ENCODE measurements at places on chromosomes 1 and 21. TPM values are rescaled to one million over a fixed set of nuclear protein-coding genes. Genes with fewer than 3 reads are reported as not detected.

Gene AMY1B
- not detected for total RNA-seq

Gene F13B
- 2.7 TPM for total RNA-seq

DNA sequence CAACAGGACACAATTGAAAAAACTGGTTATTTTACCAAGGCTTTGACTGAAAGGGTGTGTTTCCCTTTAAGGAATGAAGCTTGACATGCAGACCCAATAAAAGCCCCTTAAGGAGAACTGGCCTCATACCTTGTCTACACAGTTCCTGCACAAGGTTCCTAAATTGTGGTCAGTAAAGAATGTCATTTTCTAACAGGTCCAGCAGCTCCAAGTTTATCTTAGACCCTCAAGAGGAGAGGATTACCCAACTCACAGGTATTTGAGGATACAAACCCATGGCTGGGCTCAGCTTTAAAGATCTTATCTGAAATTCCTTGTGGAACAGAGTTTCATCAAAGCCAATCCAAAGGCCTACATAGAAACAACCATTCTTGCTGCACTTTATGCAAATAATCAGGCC lies 31.4 kb upstream of the CBR3 start:
- no peak for DNase-seq

DNA sequence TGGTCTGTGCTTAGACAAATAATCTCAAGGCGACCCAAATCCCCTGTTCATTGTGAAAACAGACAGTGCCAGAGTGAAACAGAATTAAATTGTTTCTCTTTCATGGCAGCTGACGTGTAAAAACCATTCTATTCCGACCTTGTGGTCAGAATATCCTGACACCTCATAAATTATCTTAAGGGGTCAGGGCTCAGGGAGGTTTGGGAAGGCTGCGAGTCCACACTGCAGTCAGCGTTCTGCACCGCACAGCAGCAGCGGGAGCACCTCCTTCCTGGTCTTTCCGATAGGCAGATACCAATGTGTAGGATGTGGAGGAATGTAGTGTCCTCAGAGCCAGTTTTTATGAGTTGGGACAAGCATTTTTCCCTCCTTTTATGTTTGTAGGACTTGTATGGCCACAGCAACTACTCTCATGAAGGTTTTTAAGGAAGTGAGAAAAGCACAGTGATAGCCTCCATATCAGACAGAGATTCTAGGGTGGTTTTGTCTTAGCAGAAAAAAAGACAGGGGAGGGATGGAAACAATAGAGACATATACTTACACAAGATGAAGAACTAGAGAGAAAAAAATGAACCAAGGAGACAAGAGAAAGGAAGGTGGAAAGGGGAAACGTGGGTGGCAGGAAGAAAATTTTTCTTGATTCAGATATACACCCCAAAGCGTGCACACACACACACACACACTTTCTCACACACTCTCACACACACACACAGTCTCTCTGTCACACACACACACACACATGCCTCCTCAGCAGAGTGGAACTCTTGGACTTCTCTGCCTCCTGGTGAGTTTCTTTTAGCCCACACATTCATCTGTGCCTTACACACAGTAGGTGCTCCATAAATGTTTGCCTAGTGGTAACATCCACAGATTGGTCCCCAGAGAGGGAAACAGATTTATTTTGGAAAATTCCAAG lies 68.6 kb downstream of the NTMT2 start:
- DNase-seq, result no peak

DNA sequence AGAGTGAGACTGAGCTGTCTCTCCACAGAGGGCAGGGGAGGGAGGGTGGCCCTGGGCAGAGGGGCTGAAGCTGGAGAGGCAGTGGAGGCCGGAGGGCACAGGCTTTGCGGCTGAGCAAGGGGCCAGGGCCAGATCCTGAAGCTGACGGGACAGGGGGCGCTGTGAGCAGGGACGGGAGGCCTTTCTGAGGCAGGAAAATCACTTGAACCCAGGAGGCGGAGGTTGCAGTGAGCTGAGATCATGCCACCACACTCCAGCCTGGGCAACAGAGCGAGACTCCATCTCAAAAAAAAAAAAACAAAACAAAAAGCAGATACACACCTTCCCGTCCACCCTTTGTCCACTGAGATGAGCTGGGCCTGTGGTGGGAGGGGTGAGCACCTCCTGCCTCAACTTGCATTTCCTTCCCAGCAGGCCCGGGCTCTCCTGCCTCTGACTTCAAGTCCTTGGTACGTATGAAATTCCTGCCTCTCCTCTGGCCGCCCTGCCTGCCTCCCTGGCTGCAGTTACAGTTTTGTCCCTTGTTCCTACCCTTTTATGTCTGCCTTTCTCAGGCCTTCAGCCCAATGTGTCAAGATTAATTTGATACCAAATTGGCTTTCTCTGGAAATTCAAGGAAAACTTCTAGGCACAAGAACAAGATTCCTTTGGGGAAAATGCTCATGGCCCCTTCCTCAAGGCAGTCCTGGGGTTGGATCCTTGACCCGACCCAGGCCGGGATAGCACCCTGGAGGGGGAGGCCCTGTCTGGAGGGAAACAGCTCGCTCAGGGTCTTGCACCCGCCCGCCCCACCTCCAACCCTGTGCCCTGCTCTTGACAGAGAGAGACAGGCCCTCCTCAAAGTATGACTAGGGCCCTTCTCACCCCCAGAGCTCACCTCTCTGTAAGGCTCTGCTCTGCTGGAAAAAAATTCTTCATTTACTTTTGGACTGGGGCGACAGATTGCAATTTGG lies 11.2 kb upstream of the ADAMTSL4 start:
- DNase-seq, result no peak

DNA sequence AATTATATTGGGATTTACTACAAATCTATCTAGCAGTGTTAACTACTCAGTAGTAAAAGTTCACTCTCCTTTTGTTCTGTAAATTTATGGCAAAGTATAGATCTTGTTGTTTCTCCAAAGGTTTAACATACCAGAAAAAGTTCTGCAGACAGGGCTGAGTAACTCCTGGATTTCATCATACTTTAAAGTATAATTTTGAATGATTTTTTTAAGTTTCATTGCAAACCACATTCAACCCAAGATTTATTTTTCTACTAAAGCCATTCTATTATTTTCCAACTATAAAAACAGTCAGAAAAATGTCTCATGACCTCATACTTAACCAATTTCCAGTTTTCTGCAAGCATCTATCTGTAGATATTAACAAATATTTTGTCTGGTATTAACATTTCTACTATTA lies 585.8 kb upstream of the ZRANB2 start:
- no peak for DNase-seq

- DNase-seq, result no peak
Measured at GRCh38 chr1:71351438-71351837, 270.6 kb upstream of the ZRANB2 start.

GRCh38 chr21:18350216-18350615 lies 53.4 kb downstream of the TMPRSS15 start:
- no peak for DNase-seq
